T-helper 2 cell treated with Interferon-gamma antibody and Interleukin-4, amounts not matched to agents 5 μg/mL and 100 μg/mL, for 36 hours (primary cell): ENCODE measurements at places on chromosomes 5 and 9.

GRCh38 chr5:151315998-151316597, 12.5 kb upstream of the SLC36A3 start:
- peak; percentile 19 for DNase-seq

GRCh38 chr9:133619791-133620190, 10.6 kb upstream of the FAM163B start:
- DNase-seq: peak; percentile 36

DNA sequence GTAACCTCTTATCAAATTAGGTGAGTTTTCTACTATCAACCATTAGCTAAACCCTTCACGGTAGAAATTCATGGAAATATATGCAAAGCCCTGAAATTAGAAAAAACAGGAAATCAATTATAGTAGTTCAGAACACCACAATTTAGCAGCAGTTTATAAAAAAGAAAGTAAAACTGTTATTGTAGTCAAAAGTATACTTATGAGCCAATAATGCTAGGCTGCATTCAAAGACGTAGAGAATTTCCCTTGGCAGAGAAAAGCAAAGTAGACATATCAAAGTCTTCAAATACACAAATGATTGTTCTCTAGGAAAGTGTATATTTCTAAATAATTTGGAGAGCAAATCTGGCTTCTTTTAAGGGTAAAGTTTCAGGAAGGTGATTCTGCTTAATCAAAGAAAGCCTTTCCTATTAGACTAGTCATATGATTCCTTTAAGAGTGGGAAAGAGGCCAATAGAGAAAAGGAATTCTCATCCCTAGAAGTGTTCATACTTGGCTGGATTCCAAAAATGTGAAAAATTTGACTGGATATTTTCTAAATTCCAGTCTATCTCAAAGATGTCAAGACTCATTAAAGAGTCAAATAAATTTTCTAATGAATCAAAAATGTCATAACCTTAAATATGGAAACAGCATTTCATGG, 185.5 kb downstream of the SMC2 start:
- DNase-seq: no peak

DNA sequence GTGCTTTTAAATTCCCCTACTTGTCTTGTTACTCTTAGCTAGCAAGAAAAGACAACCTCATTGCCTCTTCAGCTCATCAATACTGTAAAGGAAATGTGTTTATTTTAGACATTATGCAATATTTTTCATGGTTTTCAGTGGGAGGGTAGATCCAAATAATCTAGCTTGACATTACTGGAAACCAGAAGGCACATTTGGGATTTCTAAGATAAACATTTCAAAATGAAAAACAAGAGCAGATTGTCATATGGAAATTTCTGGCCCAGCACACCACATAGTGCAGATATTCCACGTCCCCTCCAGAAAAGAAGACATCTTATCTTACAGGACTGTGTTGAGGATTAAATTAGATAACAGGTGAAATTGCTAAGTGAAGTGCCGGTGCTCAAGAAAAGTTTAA, 296.9 kb downstream of the MSX2 start:
- no peak for DNase-seq

DNA sequence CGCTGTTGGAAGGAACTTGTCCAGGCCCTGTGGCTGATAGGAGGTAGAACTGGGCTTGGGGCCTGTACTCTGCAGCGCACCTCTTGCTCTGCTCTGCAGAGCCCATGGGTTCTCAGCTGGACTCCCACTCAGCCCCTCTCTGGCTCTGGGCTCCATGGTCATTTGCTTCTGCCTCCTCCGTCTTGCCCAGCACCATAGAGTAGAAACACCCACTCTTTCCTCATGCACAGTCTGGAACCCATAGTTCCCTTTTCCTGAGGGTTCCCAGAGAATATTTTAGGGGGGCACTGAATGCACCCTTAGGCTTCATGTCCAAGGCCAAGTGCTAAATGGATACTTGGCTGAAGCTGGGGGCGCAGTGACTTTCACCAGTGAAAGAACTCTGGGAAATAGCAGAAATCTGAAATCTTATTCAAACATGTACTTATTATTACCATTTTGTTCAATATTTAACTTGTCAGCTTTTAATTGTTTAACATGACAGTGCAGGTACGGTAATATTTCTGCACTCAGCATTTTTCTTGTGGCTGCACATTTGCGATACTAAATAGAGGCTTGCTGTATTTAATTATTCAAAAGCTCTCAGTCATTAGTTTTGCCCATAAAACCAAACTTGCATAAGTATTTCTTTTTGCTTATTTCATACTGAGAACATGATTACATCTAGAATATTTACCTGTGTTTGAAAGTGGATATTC, 31.5 kb downstream of the GALNT12 start:
- no peak for DNase-seq

GRCh38 chr9:131302244-131303075, 12.9 kb downstream of the PLPP7 start:
- no peak for DNase-seq

DNA sequence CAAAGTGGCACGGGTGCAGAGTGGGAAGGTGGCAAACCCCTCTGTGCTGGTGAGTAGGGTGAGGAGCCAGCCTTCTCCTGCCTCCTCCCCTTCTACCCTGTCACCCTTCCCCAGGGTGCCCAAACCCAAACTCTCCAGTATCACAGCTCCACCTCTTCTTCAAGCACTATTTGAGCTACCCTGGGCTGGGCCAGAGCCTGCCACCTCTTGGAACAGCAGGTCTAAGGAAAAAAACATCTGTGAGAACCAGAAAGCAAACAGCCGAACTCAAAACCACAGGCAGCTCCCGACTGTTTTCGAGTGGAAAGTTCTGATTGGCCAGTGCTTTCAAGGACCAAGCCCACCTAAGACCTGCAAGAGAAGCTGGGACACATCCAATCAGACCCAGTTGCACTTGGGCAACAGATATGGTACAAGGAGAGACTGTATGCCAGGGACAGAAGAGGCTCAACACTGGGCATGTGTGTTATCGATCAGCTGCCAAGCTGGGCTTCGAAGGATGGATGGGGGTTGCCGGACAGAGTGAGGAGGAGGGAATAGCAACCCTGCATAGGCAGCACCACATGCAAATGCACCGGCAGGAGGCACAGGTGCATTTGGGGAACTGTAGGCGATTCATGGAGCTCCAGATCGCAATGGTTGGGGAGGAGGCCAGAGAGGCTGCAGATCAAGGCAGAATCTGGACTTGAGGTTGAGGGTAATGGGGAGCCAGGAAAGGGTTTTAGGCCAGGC, 19.7 kb downstream of the ACSL6 start:
- no peak for DNase-seq

GRCh38 chr5:54616031-54616430, 98.5 kb downstream of the SNX18 start:
- no peak for DNase-seq

DNA sequence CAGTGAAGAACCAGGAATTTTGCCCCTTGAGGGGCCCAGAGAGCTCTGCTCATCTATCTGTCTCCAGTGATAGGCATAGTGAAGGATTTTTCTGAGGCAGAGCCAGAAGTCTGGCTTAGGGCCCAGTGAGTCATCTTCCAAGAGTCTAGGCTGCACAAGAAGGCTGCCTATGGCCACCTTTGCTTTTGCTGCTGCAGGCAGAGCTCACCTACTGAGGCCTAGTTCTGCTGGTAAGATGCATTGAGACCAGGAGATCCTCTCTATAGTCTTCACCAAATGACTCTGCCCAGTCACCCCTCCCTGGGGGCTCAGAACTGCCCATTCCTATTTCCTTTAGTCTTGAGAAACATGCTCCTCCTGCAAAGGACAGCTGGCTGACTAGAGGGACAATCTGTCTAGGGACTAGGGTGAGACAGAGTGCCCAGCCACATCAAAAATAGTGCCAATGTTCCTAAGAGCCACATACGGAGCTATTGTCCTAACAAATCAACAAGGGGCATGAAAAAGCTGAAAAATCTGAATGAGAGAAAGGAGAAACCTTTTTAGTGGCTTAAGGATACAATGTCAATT, 40.3 kb upstream of the CDKN2AIPNL start:
- DNase-seq: no peak

- peak; percentile 16 for DNase-seq
Observed at GRCh38 chr5:157993986-157994691, 135.2 kb upstream of the CLINT1 start.

DNA sequence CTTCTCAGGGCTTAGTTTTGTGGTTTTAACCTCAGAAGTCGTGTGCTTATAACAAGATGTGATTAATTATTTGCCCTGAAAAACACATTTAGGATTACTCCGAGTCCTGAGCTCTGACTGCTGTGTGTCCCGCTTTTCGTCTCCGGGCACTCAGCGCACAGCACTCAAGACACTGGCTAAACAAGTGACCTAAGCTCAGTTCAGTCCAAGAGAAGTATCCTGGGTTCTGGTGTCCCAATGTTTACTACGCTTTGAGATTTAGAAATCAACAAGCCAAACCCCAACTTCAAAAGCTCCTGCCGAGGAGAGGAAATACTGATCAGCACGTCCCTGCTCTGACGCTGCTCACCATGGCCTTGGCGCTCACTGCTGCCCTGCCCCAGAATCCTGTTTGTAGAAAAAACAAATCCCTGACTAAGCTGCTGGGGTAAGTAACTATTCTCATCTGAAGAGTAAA, 53.2 kb downstream of the IPPK start:
- DNase-seq: no peak

- no peak for DNase-seq
Observed at GRCh38 chr5:26192486-26192885, 845.9 kb downstream of the CDH9 start.

GRCh38 chr9:96331236-96331947, 29.4 kb upstream of the HSD17B3 start:
- DNase-seq: no peak

- no peak for DNase-seq
Observed at GRCh38 chr5:36277521-36278176, 24.1 kb downstream of the RANBP3L start.

DNA sequence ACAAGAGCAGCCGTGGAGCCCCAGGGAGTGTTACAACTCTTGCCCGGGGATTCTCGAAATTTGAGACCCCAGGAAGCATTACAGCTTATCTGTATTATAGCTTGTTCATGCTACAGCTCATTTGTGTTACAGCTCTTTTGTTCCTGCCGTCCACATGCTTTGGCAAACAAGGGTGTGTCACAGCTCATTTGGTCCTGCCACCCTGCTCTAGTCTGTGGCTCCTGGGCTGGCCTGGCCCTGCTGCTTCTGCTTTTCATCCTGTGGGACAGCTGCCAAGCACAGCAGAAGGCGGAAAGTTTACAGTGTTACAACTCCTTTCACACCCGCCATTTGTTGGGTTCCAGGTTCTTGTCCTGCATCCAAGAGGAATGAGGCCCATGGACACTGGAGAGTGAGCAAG, 685.0 kb downstream of the SLCO4C1 start:
- DNase-seq: no peak

GRCh38 chr5:133700251-133700650, 87.9 kb upstream of the FSTL4 start:
- DNase-seq: no peak

DNA sequence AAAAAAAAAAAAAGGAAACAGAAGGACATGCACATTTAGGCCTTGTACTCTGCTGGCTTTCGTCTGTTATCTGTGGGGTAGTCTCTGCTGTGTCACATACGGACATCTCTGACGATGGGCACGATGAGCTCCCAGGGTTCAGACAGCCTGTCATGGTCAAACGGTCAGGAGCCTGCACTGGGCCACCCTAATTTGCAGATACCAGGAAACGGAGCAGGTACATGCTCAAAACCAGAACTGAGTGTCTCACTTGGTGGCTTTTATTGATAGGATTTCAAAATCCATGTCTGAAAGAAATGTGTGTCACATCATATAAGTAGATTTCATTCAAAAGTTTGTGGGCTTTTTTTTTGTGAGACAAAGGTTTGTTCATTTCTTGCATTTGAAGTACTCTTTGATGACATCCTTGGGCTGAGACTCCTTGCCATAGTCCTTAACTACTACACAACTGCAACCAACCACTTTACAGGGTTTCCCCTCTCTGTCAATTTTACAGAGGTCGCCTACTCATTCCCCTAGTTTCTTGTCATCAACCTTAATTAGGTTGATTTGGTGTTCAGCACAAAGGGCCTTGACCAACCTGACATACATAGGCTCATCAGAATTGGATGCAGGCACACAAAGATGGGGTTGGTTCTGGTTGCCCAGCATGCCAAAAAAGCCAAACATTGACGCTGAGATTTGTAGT, 9.0 kb downstream of the CKMT2 start:
- no peak for DNase-seq

DNA sequence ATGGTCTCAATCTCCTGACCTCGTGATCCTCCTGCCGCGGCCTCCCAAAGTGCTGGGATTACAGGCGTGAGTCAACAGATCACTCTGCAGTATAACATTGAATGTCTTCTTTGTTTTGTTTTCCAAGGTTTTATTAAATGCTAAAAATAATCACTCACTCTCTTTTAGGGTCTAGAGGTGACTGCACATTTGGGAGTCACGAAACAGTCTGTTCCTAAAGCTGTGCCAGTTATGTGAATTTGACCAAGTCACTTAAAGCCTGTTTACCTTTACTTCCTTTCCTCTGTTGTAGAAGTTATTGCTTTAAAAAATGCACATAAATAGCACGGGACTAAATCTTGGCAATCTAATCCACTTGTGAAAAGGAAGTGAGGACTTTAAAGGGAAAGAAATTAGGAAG, 304.9 kb upstream of the PTGER4 start:
- DNase-seq: no peak

- no peak for DNase-seq
Observed at GRCh38 chr5:148397968-148398595, 14.3 kb downstream of the FBXO38 start.

DNA sequence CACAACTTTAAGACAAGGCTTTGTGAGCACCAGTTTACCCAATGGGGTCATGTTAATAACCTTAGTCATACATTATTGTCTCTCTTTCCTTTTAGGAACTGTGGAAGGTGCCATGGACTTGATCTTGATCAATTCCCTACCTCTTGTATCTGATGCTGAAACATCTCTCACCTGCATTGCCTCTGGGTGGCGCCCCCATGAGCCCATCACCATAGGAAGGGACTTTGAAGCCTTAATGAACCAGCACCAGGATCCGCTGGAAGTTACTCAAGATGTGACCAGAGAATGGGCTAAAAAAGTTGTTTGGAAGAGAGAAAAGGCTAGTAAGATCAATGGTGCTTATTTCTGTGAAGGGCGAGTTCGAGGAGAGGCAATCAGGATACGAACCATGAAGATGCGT, 48.7 kb downstream of the TEK start:
- DNase-seq: no peak

DNA sequence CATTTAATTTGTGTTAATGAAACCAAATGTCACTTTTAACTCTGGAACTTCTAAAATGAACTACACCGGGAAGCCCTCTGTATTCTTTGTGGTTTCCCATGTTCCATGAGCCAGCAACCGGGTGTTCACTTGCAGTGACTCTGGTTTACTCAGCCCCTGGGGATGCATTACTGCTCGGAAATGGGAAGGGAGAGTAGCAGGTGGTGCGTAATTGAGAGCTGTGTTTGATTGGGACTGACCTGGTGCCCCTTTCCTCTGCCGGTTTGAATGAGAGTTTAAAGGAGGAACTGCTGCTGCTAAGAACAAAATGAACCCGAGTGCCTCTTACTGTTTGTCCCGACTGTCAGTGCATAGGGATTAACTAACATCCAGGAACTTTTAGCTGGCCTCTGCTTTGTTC, 100.1 kb upstream of the DHFR start:
- DNase-seq: peak; percentile 53
